ENCODE measurements at places on chromosomes 2 and 18.

DNA sequence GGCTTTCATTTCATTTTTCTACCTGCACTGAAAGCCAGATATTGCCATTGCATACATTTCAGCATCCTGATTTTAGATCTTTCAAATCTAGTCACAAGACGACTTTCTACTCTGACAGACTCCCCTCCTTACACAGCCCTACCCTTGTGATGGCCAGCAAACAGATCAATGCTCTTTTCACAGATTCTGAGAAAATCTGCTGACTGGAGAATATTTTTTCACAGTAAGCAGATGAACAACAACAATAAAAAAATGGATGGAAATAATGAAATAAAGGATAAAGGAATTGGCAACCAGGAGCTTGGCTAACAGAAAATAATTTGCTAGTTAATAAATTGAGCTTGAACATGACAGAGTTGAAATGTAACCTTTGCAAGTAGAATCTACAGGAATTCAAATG lies 527.2 kb downstream of the IRS1 start:
- DNase-seq = no peak

- DNase-seq = no peak
These were observed 70.3 kb downstream of the CHST9 start for GRCh38 chr18:27114842-27115241.

GRCh38 chr2:70897203-70897976 lies 38.3 kb upstream of the ATP6V1B1 start:
- no peak for DNase-seq

GRCh38 chr18:13835202-13835601 lies 11.3 kb downstream of the MC5R start:
- DNase-seq = no peak

GRCh38 chr2:143744114-143744513 lies 614.9 kb downstream of the ARHGAP15 start:
- no peak for DNase-seq

- no peak for DNase-seq
These were observed 87.3 kb upstream of the SH3BP4 start for GRCh38 chr2:234864506-234864905.

- DNase-seq = no peak
These were observed 217.7 kb upstream of the SMAD7 start for GRCh38 chr18:49168281-49168985.

DNA sequence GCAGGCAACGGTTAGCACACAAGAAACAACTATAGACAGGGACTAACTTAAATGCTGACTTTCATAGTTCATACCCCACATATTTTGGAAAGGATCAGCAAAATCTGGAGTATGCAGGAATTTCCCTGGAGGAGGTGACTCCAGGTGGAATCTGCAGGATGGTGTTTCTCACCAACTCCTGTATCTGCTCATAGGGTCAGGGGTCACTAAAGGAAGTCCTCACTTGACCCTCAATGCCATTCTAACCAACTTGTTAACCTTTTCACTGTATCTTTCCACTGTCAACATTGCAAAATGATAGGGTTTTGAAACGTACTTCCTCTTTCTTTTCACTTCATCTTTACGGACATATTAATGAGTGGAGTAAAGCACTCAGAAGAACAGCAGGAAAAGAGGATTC lies 207.0 kb upstream of the CXCR4 start:
- DNase-seq = no peak

DNA sequence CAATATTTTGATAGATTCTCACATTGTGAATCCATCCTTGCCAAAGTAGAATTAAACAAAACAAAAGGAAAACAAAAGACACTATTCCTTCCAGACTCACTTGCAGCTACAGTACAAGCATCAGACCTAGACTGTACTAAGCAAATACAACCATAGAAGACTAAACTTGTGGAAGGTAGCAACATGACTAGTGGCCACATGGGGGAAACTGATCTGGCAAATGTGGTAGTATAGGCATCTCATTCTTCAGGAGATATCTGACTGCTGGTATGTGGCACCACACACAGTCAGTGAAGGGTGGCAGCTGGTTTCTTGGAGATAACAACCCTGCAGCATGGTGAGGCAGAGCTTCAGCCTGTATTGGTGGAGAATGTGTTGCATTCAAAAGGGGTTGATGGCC lies 81.0 kb upstream of the ACVR2A start:
- no peak for DNase-seq

DNA sequence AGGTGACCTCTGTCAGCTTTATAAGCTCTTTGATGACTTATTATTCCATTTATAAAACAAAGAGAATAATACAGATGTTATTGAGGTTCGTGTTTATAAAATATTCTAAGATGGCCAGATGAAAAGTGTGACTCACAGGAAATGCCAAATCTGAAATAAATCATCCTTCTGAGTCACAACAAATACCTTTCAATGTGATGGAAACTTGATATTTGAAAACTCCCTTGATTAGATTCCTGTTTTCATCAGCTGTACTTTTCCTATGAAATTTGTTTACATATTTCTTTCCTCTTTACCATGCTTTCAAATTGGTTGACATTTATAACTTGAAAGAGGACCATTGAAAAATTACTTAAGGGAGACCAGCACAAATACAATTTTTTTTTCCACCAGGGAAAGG lies 30.6 kb upstream of the PPP1R1C start:
- no peak for DNase-seq

- DNase-seq = no peak
These were observed 71.1 kb upstream of the FMNL2 start for GRCh38 chr2:152263911-152264310.

- DNase-seq = no peak
These were observed 219.4 kb upstream of the ARL4C start for GRCh38 chr2:234716271-234716670.

GRCh38 chr18:49335677-49336076 lies 124.8 kb downstream of the DYM start:
- DNase-seq = no peak

GRCh38 chr2:70698847-70699246 lies 69.2 kb downstream of the ADD2 start:
- no peak for DNase-seq

DNA sequence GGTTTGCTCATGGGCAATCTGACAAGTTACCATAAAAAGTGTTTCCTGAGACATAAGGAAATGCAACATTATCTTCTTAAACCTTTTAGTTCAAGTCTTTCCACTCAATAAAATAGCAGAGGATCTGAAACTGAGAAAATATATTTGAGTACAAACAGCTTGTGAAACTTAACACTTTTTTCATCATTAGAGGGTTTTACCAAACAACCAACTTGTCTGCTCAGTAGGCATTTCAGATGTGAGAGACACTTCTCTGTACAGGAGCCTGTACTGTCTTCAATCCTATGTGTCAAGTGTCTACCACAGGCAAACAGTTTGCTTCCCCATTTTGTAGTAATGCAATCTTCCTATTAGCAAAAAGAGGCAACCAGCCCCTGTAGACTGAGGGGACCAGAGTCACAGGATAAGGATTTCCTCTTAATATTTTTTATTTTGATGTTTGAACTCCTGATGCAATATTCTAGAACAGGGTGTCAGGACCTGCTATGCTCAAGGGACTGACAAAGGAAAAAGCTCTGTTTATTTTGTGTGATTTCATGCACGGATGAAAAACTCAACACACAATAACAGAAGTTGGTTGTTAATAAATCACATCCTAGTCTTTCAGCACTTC lies 159.1 kb upstream of the LHCGR start:
- DNase-seq = no peak

DNA sequence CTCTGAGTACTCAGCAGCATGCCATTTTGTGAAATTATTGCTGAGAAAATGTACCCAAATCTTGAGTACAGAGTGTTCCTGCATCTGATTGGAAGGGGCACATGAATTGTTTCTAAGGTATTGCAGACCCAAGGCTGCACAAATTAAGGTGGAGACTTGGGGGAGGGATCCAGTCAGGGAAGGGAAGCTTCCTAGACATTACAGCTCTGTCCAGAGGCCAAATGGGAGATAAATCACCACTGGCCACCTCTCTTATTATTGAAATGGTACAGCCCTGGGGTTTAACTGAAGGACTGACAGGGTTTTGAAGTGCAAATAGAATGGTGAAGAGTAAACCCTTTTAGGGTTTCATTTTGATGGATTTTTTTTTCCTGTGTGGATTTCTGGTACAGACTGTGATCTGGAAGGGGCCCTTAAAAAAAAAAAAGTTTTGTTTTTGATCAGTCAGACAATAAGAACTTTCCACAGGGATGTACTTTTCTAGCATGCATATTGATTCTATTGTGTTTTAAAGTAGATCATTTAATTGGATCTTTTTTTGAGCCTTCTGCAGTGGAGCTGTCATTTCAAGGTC lies 119.4 kb downstream of the GREB1L start:
- DNase-seq = no peak

DNA sequence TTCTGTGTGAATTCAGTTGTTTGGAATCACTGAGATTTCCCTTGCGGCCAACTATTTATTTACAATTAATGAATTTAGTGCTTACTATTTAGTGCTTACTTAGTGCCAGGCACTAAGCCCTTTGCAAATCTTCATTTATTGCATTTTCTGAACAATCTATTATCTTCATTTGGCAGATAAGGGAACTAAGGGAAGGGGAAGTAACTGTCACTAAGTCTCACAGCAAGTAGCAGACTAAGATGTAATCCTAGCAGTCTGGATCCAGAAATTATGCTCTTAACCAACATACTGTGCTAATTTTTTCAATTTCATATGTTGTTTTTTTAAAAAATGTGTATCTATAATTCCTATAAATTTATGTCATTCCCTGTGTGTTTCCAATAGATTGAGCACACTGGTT lies 214.4 kb upstream of the EPC2 start:
- no peak for DNase-seq

- DNase-seq = no peak
These were observed 5.3 kb downstream of the MAP4K3 start for GRCh38 chr2:39431592-39432316.

- DNase-seq = no peak
These were observed 492.3 kb downstream of the XIRP2 start for GRCh38 chr2:167380555-167380954.

DNA sequence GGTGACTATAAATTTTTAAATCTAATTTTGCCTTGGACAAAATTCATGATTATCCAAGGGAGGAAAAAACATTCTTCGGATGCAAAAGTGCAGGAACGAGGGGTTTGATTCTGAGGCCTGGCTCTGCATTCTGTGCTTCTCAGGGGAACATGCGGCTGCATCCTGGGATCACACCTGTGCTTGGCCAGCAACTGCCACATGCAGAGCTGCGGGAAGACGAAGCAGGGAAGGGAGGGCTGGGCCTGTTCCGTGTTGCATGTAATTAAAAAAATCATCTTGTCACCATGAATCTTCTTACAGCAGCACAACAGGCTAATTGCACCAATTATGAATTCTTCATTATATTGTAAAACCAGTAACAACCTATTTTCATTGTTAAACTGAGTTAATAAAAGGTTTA lies 158.0 kb upstream of the ALKAL2 start:
- no peak for DNase-seq

DNA sequence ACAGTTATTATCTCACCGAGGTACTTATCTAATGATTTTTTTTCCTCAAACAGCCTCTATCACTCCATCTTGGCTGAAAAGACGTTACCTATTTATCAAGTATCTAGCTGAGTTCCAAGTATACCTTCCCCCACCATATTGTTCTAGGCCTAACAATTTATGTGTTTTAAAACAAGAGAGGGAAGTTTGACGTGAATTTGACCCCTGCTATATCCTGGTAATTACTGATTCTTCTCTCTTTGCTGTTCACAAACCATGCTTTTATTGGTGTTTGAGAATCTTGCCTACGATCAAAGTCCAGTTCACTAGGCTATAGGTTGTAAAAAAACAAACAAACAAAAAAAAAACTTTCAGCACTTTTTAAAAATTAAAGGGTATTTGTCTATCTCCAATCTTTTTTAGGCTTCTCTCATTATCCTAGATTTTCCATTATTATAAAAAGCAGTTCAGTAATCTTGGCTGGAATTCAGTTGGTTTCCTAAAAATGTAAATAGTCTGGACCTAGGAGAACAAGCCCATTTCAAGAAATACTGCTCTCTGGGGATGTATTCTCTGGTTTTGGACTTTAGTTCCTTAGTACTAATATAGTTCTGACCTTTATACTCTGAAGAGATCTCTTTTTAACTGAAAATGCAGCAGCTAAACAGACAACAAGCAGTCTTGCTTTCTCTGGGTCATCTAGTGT lies 505.4 kb downstream of the CPS1 start:
- DNase-seq = no peak

GRCh38 chr2:172438741-172439508 lies 11.5 kb downstream of the ITGA6 start:
- no peak for DNase-seq

- no peak for DNase-seq
These were observed 24.3 kb downstream of the CRIM1 start for GRCh38 chr2:36379710-36380448.

DNA sequence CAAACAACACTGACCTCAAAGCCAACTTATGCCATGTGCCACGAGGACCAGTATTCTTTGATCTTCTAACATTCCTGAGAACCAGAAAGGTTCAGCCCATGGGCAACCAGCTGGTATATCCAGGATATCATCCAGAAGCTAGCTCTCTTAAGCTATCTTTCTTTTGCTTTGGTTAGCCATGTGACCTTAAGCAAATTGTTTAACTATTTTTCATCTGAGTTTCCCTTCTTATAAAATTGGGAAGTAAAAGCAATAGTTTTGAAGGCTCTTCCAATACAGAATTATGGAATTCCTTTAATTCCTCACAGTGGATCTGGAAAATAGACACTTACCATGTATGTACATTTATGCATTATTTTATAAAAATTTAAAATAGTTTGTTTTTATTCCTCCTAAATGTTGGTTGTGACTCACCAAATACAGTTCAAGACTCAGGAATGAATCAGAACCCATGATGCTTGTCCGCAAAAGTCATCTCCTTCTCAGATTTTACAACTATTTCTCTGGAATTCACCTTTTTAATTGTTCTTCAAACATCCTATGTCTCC lies 435.7 kb downstream of the ZEB2 start:
- DNase-seq = no peak

DNA sequence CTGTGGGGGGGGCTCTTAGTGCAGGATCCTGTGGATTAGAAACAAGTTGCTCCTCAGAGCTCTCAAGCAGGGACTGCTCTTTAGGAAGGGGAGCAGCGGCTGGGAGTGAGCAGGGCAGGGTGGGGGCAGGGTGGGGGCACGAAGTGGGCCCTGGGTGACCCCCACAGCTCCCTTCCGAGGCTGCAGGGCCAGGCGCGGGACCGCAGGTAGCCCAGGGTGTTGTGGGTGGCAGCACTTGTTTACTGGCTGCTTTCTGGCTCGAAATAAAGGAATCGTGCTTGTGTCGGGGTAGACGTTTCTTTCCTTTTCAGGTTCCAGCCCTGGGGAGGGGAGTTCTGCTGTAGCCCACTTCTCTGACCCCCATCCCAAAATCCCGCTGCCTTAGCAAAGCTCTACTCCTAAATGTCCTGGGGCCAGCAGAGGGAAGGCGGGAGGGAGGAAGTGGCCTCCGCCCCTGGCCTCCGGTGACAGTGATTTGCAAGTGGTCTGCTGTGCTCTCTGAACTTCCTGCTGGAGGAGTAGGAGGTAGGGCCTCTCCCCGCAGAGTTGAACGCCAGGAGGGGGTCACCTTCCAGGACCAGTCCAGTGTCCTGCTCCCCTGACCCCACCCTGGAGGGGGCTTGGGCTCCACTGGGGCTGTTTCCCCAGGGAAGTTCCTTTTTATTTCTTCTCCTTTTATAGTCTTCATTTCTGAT lies 8.3 kb downstream of the NEU4 start:
- peak; percentile 4 for DNase-seq

All from stimulated activated CD4-positive, alpha-beta T cell treated with anti-CD3 and anti-CD28 coated beads, Interleukin-4, amount 100 ng/mL, for 24 hours (primary cell).